Fibroblast of skin of scalp (primary cell): ENCODE measurements at places on chromosomes 3 and 15.

- DNase-seq = no peak
These were observed 789.8 kb downstream of the TUSC7 start for GRCh38 chr3:117499189-117499870.

DNA sequence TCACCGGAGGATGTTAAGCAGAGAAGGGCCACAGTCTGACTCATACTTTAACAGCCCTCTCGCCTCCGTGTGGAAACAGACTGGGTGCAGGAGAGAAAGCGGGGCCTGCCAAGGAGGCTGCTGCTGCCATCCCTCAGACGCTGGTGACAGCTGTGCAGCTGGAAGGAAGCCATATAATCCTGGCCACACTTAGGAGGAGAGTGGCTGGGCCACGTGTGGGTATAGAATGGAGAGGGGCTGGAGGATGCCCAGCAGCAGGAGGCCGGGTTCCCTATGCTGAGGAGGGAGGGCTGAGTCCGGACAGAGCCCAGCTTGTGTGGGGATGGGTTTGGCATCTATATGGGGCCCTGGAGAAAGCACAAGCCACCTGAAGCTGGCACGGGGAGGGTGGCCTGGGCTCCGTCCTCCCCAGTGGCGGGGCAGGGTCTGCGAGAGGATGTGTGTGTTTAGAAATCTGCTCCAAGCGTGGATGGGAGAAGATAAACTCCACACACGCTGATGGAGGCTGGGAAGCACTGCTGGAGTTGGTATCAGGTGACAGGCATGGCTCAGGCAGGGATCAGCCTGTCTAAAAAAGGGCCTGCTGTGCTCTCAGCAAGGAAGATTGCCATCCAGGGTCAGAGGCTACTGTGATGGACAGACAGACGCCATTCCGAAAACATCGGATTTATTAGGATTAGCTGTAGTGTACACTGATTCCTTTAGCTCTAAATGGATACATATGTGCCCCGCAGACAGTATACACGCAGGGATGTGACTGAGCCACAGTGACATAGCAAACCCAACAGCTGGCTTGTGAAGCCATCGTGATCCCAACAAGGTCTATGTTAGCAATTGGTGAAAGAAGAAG, 15.9 kb downstream of the ABTB1 start:
- DNase-seq = peak; percentile 55

GRCh38 chr3:12495749-12496452, 11.6 kb downstream of the TSEN2 start:
- DNase-seq = no peak

GRCh38 chr3:186596568-186597287, 16.1 kb upstream of the AHSG start:
- peak; percentile 9 for DNase-seq
